Caudate nucleus (tissue), 63 donors: ENCODE measurements at places on chromosomes 1 and 21.

DNA sequence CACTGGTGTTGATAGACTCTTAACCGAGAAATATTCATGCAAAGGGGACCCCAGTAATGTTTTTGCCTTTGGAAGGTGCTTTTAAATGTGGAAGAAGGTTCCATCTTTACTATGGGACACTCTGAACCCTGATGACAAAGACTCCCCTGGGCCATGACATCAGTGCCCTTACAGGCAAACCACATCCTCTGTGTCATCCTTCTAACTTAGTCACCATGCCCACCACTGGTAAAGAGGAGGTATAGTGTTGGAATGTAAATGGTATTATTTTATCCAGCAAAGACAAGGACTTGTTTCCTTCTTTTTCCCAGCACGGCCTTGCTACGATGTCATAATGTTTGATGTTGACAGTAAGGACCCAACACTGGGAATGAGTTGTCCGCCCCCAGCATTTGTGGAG, 12.6 kb downstream of the METTL13 start:
- DNase-seq = no peak

DNA sequence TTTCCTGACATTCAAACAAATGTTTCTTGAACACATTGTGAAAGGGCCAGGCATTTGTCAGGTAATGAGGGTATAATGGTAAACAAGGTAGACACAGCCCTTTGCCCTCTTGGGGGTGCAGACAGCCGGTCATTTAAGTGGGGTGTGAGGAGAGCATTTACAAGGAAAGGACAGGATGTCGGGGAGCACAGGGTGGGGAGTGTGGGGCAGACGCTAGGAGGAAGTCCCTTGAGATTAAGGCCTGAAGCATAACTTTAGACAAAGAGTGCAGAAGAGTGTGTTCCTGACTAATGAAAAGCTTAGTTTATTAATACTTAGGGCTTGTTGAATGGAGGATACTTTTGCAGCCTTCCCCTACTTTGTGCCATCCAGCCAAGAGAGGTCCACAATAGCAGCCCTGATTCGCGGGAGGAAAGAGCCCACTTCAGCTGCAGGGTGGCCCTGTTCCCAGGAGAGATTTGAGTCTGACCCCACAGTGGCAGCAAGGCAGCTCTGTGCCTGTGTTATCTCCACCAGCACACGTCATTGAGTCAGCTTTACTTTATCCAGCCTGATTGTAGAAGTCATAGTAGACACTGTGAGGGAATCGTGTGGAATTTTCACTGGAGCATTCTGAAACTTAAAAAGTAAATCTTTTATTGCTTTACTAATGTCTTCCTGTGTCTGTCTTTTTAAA, 35.1 kb downstream of the MPZL1 start:
- no peak for DNase-seq

GRCh38 chr1:207054491-207054890, 1.4 kb downstream of the PFKFB2 start:
- no peak for DNase-seq

- no peak for DNase-seq
Observed at GRCh38 chr1:207221934-207222351, 99.5 kb upstream of the CD55 start.

DNA sequence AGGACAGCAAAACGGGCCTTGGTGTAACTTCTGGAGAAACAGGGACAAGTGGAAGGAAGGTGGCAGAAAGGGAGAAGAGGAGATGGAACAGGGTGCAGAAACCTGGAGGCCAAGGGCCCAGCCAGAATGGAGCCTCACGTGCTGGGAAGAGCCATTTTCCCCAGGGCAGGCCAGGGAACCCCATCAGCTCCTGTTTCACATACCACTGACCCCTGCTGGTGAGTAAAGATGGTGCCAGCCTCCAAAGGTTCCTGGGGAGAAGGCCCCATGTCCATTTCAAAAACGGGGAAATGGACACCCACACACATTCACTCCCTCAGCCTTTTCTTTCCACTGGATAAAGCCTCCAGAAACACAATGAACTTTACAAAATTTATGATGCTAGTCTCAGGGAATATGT, 57.6 kb upstream of the JUN start:
- no peak for DNase-seq
